ENCODE measurements at places on chromosomes 2 and 18. TPM values are rescaled to one million over a fixed set of nuclear protein-coding genes. Genes with fewer than 3 reads are reported as not detected.

The NUP35 gene
- total RNA-seq, result 15.9 TPM

The KIAA2012 gene
- total RNA-seq, result 2.8 TPM

The C2orf80 gene
- total RNA-seq, result not detected

The UGT1A5 gene
- 0.27 TPM for total RNA-seq

The RAB6C gene
- total RNA-seq, result not detected

The C1D gene
- total RNA-seq, result 21.5 TPM

All from lower lobe of right lung (tissue), 2 donors.